Mucosa of descending colon (tissue), 3 donors: ENCODE measurements at places on chromosomes 2 and 18.

DNA sequence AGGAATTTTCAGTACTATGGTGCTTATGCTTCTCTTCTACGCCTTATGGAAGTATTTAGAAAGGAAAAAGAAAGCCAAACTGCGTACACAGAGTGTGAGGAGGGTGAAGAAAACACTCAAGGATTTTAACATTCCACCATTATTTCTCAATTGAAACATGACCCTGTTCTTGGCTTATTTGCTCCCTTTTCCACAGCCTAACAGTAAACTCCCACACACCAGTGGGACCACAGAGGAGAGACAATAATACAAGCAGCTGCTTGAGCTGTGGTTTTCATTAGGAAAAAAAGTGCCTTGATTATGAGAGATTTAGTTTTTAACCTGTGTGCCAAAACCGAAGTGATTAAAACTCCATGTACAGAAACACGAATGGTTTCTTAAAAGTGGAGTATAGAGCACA is 134.3 kb downstream of the MEP1B start:
- DNase-seq, result no peak

DNA sequence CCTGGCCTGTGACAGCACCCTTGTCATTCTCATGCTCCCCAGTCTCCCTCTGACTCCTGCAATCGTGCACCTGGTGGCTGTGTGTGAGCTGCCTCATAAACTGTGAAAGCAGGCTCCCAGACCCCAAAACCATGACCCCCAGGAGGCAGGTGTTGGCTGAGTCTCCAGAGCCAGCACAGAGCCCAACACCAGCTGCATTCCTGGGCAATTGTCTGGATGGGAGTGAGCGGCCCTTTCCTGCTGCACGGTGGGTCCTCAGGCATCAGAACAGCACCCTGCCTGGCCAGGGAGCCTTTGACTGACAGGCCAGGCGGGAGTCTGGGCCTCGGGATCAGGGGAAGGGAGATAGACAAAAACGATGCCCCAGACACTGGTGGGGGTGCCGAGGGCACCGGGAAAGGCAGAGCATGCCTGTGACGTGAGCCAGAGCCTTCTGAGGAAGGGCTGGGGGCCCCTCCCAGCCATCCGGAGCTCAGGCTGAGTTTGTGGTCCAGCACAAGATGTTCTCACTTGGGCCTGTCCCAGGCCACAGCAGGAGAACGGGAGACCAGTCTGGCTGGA is 135.1 kb upstream of the GPC1 start:
- no peak for DNase-seq

GRCh38 chr2:236712961-236713673 is 143.5 kb downstream of the ACKR3 start:
- DNase-seq, result no peak

DNA sequence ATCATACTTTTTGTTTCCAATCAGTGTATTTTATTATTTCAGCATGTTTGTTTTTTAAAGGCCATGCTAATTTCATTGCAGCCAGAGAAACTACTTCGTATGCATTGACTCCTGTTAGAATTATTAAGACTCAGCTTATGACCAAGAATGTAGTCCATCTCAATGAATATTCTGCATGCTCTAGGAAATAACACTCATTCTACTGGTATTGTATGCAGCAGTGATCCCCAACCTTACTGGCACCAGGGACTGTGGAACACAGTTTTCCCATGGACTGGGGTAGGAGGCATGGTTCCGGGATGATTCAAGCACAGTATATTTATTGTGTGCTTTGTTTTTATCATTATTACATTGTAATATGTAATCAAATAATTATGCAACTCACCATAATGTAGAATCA is 356.9 kb downstream of the DSEL start:
- no peak for DNase-seq

DNA sequence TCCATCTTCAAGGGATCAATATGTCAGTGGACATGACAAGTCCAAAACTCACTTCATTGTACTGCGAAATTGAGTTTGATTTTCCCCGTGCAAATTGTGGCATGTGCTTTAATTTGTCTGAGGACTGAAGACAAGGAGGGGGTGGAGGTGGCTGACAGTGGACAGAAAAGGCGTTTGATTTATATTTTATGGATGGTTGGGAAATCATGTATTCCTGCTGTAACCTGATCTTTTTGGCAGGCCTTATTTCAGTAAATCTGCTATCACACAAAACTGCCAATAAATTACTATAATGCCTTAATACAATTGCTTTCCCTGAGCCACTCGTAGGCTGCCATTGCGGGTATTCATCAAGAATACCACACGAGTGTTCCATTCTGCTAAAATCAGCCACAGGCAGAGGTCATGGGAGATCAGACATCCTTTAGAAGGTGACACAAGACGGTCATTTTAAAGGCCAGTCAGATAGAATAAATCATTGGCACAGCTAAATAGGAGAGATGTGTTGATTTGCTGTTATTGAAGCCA is 720.5 kb downstream of the MBD2 start:
- no peak for DNase-seq

DNA sequence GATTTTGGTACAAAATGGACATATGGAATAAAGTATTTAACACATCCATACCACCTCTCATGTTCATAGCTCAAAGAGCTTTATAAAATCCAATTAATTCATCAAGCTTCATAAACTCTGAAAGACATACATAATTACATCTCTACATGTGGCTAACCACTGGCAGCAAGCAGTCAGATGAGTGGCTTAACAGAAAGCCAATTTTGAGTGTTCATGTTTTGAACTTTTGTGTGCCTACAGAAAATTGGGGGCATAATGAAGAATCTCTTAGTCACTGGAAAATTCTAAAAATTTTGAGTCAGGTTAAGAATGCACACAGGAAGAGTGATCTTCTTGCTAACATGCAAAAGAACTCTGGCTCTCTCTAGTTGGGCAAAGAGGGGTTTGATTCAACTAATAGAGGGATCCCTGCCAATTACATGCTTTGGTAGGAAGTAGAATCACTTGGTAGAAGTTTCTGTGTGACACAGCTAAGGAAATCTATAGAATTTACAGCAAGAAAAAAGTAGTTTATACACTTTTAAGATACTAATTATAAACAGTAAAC is 287.4 kb downstream of the NOL4 start:
- DNase-seq, result no peak

DNA sequence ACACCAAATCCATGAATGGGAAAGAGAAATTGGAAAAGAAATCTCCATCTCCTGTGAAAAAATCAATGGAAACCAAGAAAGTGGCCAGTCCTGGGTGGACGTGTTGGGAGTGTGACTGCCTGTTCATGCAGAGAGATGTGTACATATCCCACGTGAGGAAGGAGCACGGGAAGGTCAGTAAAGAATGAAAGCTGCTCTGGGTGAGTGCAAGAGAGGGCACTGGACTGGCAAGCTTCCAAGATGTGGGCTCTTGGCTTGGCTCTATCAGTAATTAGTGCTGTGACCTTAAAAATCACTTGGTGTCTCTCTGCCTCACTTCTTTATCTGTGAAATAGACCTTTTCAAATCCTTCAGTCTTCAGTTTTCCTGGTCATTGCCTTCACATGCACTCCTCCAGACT is 89.0 kb downstream of the ZNF532 start:
- DNase-seq, result no peak

GRCh38 chr2:212732860-212733259 is 194.3 kb upstream of the ERBB4 start:
- DNase-seq, result no peak

DNA sequence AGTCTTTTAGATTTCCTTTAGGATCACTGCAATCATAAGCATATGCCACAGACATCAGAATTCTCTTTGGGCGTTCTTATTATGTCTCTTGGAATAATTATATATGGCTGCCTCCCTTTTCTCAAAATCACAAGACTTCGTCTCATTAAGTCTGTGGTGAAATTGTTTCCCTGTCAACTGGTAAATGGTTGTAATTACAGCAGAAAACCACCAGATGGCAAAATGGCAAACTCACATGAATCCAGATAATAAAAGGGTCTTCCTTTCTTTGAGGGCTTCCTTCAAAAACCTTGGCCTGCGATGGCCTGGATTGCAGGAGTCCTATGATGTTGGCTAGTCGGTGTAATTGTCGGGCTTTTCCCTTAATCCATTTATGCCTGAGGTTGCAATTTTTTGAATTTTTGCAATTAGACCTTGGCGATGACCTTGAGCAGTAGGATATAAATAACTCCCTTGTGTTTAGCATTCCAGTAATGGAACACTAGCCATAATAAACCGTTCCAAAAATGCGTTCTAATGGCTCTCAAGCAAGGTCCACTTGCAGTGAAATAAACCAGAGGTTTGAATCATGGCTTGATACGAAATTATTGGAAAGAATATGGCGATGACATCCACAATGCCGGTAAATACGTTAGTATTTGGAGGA is 656.4 kb downstream of the MBD2 start:
- DNase-seq, result no peak

GRCh38 chr2:10688921-10689807 is 611 bp downstream of the NOL10 start:
- peak; percentile 43 for DNase-seq

GRCh38 chr2:234771176-234771575 is 180.6 kb upstream of the SH3BP4 start:
- DNase-seq, result no peak

GRCh38 chr2:227717687-227718567 is at the start of gene SLC19A3:
Gene SLC19A3 (minus strand): TSS chr2:227718028. CDS start chr2:227702318, 15,710 bp downstream.
- DNase-seq, result peak; percentile 94

DNA sequence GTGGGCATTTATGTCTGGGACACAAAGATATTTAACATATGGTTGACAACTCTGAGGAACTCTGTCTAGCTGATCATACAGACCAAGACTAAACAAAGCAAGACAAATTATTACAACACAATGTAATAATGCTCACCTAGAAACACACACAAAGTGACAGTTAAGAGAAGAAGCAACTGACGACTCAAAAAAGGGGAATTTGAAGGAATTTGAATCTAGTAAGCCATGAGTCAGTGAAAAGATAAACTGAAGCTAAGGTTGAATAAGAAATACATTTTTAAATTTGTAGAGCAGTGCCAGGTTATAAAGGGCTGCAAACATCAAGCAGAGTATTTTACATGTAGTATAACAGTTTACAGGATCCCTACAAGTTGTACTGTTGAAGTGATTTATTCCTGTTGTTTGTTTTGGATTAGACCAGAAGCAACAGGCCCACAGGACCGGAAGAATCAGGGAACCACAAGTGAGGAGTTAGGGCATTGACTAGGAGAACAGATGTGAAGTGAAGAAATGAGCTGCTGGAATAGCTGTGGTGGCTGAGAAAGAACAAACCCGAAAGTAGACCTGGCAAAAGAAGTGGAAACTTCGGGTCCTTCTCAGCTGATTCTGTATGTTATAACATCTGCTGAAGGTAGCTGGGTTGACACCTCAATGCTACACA is 35.6 kb downstream of the IFIH1 start:
- DNase-seq, result no peak

DNA sequence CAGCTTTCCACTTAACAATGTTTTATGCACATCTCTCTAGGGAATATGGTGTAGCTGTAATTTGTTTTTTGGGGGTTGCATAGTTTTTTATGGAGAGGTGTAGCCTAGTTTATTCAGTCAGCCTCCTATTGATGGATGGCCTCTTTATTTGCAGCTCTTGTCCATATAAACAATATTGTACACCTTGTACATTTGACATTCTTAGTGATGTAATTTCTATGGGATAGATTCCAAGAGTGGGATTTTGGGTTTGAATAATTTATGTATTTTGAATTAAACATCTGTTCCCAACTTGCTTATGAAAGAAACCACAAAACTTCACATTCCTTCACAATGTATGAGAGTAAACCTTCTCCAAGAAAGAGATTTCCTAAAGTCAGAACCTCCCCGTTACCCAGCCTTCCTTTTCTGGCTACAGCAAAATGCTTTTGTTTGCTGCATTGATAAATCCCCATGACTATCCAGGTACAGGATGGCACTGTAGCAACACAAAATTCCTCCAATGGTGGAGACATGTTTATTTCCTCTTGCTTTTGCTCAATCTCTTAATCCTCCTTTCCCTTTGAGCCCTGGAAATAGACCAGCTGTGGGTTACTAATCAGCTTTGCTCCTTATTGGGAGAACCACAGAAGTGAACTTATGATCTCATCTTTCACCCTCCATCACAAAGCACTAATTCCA is 58.4 kb upstream of the GALR1 start:
- no peak for DNase-seq

DNA sequence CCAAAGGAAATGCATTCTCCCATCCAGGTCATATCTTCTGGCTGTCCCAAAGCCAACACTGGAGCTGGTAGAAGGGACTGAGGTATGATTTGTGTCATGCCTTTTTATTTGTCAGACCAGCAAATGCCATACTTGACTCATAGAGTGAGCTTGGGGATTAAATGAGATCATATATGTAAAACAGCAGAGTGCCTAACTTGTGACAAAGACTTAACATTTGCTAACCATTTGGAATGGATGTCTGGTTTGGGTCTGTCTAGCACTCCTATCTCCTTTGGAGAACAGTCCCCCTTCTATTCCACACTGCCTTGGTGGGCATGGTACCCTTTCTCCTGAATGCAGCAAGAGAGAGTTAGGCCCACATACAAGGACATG is 128.5 kb upstream of the LGALSL start:
- DNase-seq, result no peak

GRCh38 chr2:128717758-128718710 is 399.4 kb upstream of the HS6ST1 start:
- DNase-seq, result no peak

- no peak for DNase-seq
Measured at GRCh38 chr2:239959059-239959971, 65.8 kb downstream of the NDUFA10 start.

DNA sequence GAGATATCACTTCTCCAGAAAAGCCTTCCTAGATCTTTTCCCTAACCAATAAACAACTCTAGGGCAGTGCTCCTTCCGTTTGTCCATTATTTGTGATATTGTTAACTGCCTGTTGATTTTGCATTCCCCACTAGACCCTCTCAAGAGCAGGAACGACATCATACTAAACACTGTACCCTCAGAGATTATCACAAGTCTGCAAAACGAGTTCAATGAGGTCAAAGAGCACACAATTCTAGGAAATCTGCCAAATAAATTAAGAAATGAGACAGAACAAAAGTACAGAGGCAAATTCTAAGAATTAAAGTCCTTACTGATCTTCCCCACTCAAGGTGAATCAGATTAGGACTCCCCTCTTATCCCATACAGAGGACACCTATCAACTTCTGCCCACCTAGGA is 7.6 kb downstream of the RTTN start:
- DNase-seq, result no peak

- DNase-seq, result no peak
Measured at GRCh38 chr2:65602603-65603235, 170.3 kb upstream of the SPRED2 start.

DNA sequence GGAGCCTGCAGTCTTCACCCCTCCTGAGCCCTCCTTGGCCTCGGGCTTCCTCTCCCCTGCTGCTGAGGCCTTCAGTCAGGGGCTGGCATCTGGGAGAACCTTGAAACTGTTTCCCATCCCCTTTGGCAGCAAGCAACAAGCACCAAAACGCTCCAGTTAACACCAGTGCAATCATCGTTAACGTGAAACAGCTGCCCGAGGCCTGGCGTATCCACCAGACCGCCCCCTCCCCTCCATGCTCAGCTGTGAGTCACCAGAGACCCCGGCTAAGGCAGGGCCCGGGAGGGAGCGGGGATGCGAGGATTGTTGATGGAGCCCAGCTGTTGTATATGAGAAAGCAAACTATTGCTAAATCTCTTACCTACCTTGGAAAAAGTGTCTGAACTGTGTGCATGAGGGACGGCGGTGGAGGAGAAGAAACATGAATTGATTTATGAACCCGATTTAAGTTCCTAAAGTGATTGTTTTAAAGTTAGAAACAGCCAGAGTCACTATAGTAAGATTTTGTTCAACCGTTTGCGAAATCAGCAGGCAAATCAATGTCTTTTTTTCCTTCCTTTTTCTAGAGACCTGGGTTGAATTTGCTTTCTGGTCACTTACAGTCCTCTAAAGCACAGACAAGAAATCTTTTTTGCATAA is 5.2 kb downstream of the ZFP36L2 start:
- DNase-seq, result peak; percentile 75

GRCh38 chr2:38509314-38509946 is 93.3 kb downstream of the HNRNPLL start:
- no peak for DNase-seq
